ENCODE measurements at places on chromosomes 12 and 14. TPM values are rescaled to one million over a fixed set of nuclear protein-coding genes. Genes with fewer than 3 reads are reported as not detected.

GRCh38 chr12:75177997-75178396 is 31.6 kb downstream of the KCNC2 start:
- no peak for DNase-seq

DNA sequence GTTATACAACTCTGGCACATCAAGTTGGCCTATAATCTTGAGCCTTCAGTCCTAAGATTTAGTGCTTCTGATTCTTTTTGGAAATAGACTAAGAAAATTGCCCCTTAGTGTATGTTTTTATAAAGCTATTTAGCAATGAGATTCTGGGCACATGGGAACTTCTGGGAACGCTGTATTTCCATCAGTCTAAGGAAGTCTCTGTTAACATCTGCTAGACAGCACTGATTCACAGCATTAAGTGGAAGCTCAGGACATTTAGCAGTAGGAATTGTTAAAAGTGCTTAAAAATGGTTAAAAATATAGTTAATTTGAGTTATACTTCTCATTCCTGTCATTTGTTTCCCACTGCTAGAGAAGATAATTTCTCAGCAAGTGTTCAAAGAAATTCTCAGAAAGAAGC is 579.1 kb downstream of the SLC16A7 start:
- DNase-seq, result no peak

Gene VRTN
- total RNA-seq, result not detected

Gene SAMD4A
- 2.6 TPM for total RNA-seq

Gene CHGA
- total RNA-seq, result not detected

GRCh38 chr12:68559246-68559645 is 51.5 kb upstream of the RAP1B start:
- no peak for DNase-seq

DNA sequence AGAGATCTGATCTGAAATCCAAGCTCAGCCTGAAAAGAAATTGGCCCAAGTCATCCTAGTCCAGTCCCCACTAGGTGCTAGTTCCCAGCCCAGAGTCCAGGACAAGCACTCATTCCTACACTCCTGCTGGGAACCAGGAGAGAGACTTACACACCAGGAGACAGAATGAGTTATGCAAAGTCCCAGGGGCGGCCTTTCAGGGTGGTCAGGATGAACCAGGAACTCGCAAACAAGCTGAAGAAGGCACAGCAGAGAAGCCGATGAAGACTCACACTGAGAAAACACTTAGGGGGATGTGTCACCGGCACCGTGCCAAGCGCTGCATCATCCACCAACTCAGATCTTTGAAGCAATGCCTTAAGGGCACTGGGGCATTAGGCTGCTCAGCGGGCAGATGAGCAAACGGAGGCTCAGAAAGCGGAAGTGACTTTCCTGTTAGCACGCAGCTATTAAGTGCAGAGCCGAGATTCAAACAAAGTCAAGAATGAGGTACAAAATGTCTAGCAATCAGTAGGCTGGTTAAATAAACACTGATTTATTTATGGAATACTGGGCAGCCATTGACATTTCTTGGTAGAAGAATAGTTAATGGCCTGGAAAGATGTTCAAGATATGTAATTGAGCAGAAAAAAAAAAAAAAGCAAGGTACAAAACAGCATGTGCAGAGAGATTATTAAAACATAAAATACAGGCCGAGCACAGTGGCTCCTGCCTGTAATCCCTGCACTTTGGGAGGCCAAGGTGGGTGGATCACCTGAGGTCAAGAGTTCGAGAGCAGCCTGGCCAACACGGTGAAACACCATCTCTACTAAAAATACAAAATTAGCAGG is 78.7 kb downstream of the LRRC74A start:
- no peak for DNase-seq

Gene FITM1
- total RNA-seq, result 1.3 TPM

DNA sequence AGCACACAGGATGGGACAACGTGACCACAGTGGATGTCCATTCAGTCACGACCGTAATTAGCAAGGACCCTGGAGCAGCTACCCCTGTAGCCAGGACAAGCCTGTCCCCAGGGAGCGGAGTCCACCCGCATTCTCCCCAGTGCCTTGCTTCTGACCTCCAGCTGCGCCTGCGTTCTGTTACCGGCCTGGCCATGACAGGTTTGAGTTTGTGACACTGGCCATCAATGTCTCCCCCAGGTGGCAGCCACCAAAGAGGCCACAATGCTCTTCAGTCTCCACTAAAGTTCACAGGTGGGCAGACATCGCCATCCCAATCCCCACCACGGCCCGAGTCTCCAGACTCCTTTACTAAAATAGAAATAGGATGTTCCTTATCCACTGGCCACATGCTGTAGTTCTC is 96.7 kb downstream of the TMEM132D start:
- DNase-seq, result no peak

DNA sequence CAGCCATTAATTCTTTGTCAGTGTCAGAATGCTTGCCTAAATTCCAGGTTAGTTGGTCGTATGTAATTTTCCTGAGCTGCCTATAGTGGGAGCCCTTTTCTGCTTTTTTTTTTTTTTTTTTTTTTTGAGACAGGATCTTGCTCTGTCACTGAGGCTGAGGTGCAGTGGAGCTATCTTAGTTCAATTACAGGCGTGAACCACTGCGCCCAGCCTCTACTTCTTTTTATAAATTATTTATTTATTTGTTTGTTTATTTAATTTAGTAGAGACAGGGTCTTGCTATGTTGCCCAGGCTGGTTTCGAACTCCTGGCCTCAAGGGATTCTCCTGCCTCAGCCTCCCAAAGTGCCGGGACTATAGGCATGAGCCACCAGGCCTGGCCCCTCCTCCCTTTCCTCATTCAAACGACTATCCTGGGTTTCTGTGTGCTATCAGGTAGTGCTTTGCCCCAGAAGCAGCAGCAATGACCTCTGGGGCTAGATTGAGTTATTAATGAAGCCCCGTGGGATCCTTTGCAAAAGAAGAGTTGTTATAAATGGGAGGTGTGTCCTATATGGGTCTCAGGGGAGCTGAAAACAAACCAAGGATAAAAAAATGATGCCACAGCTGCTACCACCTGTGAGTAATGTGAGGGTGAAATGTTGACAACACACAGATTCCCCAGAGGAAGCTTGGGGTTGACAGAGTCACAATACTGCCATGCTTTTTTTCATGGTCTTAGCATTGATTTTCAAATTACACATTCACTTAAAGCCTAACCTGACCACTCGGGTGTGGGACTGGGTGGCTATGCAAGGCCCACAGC is 34.6 kb upstream of the NFKBIA start:
- DNase-seq, result no peak

- DNase-seq, result no peak
Observed at GRCh38 chr12:54047160-54047963, 6.3 kb upstream of the HOXC4 start.

- DNase-seq, result no peak
Observed at GRCh38 chr12:19382111-19382526, 57.2 kb upstream of the AEBP2 start.

Gene KNTC1
- total RNA-seq, result 130 TPM

Gene CLEC4A
- total RNA-seq, result 0.83 TPM

- no peak for DNase-seq
Observed at GRCh38 chr12:121769831-121770301, 23.6 kb downstream of the RHOF start.
